ENCODE measurements at places on chromosomes 6 and 20.

DNA sequence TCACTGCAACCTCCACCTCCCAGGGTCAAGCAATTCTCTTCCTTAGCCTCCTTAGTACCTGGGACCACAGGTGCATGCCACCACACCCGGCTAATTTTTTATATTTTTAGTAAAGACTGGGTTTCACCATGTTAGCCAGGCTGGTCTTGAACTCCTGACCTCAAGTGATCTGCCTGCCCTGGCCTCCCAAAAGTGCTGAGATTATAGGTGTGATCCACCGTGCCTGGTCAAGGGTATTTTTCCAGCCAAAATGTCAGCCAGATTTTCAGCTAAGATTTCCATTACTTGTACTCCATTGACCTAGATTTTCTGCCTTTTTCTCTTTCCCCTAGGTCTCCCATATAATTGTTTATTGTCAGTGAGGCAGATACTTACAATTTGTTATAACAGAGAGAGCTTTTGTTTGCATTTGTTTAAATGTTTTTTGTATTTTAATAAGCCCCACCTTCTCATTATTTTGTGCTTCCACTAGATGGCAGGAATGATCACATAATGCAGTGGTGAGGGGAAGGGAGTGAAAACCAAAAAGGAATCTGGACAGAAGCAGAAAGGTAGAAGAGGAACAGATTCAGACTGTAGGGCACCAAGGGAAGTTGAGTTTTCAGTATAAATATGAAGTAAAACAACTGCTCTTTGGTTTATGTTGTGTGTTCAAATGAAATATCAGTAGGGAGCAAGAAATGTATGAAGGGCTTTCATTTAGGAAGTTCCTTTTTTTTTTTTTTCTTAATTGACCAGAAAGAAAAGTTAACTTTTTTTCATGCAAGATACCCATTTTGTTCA lies 29.7 kb downstream of the RPF2 start:
- DNase-seq = no peak

DNA sequence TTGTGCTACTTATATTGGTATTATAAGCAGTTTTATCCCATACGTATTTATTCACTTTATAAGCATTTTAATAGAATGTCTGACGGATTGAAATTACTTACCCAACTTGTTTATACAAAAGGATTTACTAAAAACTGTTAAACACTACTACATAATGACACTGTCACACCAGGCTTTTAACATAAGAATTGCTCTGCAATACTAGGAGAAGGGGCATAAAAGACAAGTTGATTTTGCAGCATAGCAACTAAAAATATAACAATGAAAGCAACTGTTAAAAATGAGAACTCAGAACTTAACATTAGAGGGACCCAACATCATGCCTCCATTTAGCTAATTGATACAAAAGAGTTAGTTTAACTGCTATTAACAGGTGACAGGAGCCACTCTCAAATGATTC lies 995.3 kb downstream of the PHF3 start:
- DNase-seq = no peak

DNA sequence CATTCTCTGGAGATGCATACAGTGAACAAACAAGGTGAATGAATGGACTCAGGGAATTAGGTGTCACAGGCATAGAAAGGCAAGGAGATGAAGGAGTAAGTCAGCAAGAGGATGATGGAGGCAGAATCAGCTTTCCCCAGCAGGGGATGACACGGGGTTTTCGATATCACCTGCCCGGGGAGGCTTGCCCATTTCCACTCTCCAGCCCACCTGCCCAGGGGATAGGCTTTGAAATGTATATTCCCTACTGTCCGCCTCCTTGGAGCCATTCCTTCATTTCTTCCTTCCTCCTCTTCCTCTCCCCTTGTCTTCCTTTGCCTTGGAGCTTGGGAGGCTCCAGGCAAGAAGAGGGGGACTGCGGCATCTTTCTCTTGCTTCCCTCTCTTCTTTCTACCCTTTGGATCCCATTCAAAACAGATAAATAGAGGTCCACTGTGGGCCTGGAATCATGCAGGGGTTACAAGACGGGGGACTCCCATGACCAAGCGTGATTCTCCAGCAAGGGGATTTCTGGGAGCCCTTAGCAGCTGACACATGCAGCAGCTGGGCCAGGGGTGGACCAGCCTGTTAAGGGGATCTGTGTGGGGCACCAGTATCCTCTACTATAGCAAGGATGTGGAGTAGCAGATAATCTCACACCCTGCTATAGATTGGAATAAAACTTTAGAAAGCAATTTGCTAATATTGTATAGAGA lies 23.5 kb upstream of the RNF24 start:
- DNase-seq = no peak

DNA sequence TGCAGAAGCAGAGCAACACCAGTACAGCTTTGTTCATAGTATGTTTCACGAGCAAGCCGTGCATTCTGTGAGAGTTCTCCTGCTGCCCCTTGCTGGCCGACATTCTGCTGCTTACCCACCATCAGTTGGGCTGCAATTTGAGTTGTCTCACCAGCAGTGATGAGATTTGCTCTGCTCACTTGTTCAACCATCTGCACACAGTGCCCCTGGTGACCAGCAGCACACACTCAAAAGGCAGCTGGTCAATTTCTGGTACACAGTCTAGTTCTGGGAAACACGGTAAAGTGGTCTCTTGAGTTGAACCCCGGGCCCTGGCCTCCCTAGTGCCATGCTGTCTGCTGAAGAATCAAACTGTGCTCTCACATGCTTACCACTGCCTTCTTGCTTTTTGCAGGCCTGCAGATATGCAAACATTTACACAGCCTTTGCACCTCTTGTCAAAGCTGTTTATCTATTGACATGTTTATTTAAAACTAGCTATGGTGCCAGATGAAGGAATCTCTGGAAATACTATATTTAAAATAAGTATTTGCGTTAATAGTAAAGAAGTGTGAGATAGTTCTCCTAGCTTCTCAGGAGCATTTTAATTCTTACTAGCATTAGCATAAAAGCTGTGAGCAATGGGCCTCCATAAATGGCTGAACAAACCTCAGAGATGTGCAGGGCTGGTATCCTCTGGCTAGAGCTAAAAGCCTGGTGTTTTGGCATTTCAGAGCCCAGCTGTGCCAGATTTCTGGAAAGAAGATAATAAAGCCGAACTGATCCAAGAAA lies 234.3 kb downstream of the ARHGAP18 start:
- no peak for DNase-seq

DNA sequence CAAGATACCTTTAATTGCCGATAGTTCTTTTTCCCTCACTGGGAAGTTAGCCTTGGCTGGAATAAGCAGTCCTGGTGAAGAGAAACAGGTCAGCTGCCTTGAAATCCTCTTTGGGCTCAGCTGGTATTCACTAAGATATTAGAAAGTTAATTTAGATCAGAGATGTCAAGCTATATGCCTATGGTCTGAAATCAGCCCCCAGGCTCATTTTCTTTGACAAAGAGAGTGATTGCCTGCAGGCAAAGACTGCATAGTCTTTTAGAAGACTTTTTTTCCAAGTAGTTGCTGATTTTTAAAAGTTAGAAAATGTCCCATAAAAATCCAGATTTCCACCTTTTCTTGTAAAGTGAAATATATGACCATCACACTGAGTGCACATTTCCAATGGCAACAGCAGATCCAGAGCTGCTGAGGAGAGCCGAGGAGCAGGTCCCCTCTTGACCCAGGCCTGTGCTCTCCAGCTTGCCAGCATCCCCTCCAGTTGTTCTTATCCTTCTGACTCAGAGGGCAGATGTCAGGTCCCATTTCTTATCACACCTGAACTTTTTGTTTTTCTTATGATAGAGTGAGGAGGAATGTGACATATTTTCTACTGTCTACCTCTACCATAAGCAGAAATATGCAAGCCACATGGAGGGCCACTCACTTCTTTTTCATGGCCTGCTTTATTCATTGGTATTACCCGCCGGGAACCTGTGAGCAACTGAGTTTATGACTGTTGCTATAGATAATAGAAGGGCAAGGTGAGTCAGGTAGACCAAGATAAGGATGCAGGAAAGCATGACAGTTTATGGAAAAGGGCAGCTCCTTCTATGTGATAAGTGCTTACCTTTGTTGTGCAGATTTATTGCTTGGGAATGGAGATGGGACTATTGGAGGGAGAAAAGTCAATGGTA lies 17.6 kb upstream of the L3MBTL3 start:
- no peak for DNase-seq

- no peak for DNase-seq
These were observed 236.5 kb downstream of the CDKAL1 start for GRCh38 chr6:20770773-20771172.

GRCh38 chr6:157967020-157967419 lies 14.6 kb upstream of the SYNJ2 start:
- DNase-seq = no peak

DNA sequence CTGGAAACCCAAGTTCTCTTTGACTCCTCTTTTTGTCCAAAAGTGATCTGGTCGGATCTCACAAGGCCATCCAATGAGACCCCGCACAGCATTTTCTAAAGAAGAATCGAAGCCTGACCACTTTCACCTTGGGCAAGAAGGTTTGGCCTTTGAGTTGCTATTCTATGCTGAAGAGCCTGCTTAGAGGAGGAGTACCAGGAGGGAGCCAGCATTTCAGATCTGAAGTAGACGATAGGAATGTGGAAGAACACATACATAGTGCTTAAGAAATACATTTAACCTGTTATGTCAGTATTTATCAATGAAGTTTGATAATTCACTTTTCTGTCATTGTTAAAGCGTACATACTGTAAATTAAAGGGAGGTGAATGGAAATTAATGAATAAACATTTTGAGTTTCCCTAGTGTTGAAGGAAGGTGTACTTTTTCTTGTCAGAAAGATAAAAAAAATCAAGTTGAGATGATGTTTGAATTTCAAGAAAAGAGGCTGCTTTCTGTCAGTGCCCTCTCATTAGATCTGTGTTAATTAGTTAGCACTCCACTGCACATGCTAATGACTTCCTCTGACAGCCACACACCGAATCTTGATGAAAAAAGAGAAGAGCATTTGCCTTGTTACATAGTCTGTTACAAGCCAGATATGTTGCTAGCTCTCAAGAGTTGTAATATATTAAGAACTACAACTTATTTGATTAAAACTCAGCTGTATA lies 10.9 kb upstream of the TDRD6 start:
- no peak for DNase-seq

DNA sequence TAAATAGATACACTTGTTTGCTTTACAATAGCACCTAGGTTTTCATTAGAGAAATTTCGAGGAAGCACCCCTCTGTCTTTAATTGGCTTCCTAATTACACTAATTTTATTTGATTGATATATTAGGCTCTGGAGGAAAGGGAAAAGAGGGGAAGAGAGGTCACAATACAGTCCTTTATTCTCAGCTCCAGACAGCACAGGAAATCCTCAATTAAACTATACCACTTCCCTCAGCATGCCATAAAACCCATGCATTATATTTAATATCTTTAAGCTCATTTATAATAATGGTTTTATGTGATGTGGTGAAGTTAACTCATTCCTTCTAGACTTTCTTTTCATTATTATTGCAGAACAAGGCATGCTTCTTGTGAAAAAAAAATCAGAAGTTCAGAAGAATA lies 17.7 kb upstream of the PDE7B start:
- DNase-seq = no peak

DNA sequence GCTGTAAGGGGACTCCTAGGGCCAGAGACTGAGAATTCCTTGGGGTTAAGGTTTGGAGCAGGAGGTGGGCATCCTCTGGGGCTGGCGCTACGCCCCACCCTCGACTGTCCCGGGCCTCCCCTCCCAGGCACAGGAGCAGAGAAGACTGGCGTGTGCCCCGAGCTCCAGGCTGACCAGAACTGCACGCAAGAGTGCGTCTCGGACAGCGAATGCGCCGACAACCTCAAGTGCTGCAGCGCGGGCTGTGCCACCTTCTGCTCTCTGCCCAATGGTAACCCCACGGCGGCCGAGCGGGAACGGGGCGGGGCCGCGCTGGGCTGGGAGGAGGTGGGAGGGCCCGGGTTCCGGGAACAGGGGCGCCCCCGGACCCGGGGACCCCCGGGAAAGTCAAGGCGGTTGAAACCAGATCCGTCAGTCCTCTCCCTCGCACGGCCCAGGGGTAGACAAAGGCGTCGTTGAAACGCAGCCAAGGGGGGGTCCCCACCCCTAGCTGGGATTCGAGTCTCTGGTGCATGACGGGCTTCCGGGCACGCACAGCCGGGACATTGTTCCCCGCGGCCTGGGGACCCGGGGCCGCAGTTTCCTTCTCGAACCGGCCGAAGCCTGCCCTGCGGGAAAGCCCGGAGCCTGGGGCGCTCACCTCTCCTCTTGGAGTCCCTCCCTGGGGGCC lies 844 bp downstream of the WFDC2 start:
- no peak for DNase-seq

GRCh38 chr6:72724545-72724944 lies 102.7 kb downstream of the KCNQ5 start:
- DNase-seq = no peak

- DNase-seq = no peak
These were observed 44.1 kb downstream of the RALY start for GRCh38 chr20:34037767-34038166.

DNA sequence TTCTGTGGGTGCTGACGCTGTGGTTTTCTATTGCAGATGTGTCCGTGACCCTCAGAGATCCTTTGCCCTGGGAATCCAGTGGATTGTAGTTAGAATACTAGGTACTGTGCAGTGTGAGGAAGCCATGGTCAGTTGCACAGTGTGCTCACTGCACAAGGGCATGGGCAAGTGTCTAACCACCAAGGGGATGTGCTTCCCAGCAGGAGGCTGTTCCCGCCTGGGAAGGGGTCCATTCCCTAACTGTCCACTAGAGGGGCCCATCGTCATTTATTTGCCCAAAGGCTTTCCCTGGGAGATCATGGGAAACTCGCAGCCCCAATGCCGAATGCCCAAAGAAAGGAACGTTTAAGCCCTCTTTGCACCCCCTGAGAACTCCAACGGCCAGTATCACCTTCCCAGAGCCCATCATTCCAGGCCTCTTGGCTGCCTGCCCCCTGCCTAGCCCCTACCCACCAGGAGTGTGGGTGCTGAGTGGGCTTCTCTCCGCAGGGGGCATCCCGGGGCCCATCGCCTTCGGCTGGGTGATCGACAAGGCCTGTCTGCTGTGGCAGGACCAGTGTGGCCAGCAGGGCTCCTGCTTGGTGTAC lies 26.2 kb downstream of the SLCO4A1 start:
- peak; percentile 29 for DNase-seq

DNA sequence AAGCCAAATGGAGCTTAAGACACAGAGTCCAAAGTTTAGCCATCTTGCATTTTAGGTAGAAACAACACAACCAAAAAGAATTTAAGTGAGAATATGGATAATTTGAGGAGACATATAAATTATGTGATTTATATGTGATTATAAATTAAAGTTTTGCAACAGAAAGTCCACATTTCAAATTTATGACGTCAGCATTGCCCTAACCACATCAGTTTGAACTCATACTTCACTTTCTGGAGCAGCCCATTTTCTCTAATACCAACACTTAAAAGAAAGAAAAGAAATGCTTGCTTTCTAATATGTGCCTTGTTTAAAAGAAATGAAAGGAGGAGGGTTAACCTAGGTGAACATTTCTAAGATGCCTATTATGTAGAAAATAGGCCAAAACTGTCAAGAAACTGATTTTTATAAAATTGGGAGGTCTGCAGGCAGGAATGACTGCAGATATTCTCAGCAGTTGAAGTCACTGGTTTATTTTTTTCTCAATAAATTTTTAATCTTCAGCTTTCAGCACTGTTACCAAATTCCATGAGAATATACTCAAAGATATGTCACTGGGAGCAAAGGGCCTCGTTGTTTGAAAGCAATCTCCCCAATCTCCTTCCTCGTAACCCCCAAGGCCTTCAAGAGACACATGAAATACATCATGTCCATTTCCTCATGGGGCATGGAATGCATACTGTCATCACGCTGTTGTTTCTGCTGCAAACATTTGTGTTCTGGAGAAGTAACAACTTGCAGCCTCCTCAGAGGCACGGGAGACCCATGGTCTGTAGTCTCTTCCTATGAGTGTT lies 137.8 kb downstream of the SOD2 start:
- no peak for DNase-seq

- no peak for DNase-seq
These were observed 101.2 kb upstream of the CLVS2 start for GRCh38 chr6:122894791-122895190.

GRCh38 chr6:13006578-13007300 lies 290.2 kb downstream of the PHACTR1 start:
- DNase-seq = no peak
